ENCODE measurements at places on chromosomes 1 and 21. TPM values are rescaled to one million over a fixed set of nuclear protein-coding genes. Genes with fewer than 3 reads are reported as not detected.

- DNase-seq: no peak
Measured at GRCh38 chr1:31798433-31799195, 17.2 kb downstream of the SPOCD1 start.

GRCh38 chr21:42216726-42217572, 2.0 kb upstream of the ABCG1 start:
- no peak for DNase-seq

GRCh38 chr1:94083681-94084080, 37.3 kb downstream of the ABCA4 start:
- DNase-seq: no peak

DNA sequence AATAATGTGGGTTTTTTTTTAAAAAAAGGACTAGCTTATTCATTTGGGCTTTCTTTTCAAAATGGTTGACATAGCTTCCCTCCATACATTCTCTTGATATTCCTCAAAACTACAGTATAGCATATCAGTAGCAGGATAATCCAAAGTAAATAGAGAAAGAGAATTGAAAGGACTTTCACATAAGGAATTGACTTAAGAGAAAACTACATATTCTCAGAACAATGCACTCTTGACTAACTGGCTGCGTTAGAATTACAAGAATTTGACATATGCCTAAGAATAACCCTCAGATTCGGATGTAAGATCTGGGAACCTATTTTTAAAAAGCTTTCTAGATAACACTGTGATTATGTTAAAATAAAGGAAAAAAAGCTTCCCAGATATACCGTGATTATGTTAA, 3.1 kb downstream of the PRKAB2 start:
- no peak for DNase-seq

FCGR1A gene
- 0.17 TPM for total RNA-seq

DNA sequence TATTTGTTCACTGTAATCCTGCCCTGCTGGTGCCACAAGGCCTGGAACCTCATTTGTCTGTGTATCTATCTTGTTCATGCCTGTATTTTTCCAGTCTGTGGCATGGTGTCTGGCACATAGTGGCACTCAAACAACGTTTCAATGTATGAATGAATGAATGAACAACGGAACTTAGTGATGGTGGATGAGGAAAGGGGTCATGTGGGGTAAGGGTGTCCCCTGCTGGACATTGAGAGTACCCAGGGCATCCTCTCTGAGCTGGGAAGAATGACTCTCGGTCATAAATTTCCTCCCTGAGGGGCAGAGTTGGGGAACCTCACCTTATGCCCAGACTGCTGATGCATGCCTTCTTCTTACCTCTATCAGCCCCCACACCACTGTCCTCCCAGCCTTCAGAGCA, 18.9 kb upstream of the ZNF683 start:
- peak; percentile 71 for DNase-seq

RGS1 gene
- 428 TPM for total RNA-seq

DNA sequence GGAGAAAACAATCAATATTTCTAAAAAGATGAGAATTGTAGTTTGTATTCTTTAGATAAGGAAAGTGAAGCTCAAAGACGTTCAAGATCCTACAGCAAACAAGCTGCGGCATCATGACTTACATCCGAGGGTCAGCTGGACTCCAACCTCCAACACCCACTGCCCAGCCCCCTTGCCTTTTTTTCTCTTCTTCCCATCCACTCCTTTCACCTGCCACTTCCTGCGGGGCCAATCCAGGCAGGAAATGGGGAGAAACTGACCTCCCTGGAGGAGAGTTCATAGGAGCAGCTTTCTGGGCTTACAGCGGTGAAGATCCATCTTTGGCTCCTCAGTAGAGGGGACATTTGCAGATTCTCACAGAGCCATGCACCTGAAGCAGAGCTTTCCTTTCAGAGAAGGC, 361.5 kb downstream of the PTPRU start:
- no peak for DNase-seq

- no peak for DNase-seq
Measured at GRCh38 chr1:2504949-2505272, 21.5 kb downstream of the PANK4 start.

RAB3B gene
- total RNA-seq: not detected

TM2D1 gene
- 13.7 TPM for total RNA-seq

DNA sequence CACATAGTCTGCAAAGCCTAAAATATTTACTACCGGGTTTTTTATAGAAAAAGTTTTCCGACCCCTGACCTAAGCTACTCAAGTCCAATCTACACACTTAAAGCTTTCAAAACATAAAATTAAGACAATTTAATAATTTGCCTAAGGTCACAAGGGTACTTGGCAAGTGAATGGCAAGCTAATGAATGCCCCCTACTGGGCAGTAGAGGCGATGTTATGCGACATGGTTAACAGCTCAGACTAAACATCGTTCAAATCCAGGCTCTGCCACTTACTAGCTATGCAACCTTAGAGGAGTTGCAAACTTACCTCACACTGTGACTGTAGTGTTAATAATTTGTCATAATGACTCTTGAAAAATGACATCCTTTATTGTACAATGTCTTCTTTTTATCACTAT, 317.2 kb upstream of the NFIA start:
- no peak for DNase-seq

GRCh38 chr1:238487931-238488330, 597.2 kb upstream of the ZP4 start:
- no peak for DNase-seq

DNA sequence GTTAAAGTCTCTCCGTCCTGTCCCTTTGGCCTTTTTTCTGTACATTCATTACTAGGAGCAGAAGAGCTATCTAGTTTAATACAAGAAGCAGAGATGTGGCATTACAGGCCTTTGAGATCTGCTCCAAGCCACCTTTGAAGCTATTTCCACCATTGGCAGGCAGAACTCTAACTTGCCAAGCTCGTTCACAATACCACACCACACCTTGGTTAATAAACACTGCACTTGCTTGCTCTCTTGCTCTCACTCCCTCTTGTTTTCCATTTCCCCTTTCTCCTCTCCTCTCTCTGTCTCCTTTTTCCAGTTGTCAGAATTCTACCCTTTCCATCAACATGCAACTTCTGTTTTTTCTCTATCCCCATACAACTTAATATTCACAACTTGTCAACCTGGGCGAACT, 7.0 kb downstream of the SELE start:
- DNase-seq: no peak

PYCR2 gene
- total RNA-seq: 24.1 TPM

- no peak for DNase-seq
Measured at GRCh38 chr1:151461694-151462093, 2.4 kb upstream of the POGZ start.

GRCh38 chr1:5707566-5708345, 284.5 kb downstream of the NPHP4 start:
- no peak for DNase-seq

DNA sequence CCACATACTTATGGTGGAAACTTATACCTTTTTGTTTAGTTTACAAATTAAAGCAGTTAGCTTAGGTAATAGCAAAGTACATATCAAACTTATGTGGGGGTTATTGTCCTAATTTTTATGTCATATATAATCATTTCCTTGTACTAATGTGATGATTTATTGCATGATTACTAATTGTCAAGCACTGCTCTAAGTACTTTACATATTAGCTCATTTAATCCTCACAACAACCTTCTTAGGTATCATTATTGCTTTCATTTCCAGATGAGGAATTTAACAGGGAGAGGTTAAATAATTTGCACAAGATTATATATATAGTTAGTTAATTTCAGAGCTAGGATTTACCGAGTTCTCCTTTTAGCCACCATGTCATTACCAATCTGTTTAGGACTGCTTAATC, 11.9 kb upstream of the SSX2IP start:
- DNase-seq: no peak

FMO1 gene
- total RNA-seq: not detected

TEX38 gene
- not detected for total RNA-seq

DNA sequence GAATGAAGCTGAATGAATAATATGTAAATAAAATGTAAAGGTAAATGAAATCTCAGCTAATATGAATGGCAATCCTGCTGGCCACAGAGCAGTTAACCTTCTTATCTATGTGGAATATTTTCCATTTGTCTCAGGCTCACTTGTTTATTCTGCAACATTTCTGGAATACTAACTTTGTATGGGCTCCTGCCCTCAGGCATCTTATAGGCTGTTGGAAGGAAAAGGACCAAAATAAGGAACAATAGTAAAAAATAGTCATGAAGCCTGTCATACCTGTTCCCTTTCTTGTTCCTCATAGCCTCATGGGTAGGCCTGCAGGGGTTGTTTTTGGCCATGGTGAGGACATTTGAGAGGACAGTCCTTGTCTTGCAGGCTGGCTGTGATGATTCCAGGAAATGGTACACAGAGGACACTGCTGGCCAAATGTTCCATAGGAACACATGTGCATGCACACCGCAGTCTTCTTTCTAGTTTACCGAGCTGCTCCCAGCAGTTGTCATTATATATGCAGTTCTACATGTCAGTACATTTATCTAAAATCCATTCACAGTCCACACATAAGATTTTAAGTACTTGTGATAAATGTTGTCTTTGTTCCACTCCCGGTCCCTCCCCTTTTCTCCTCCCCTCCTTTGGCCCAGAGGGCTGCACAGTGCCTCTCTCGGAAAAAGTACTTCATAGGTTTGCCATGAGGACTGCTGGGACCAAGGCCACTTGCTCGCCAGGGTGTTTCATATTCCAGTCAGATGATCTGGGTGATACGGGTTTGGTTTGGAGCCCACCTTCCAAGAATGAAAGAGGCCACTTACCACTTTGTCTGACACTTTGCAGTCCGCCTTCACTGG, 15.2 kb upstream of the KCNQ4 start:
- no peak for DNase-seq

STPG1 gene
- total RNA-seq: 1.8 TPM

GRCh38 chr1:78359666-78360065, 131.1 kb upstream of the PTGFR start:
- DNase-seq: no peak

GRCh38 chr1:205600085-205600484, 31.7 kb downstream of the ELK4 start:
- DNase-seq: no peak

- DNase-seq: peak; percentile 62
Measured at GRCh38 chr1:27366113-27366410, 699 bp downstream of the MAP3K6 start.

DNA sequence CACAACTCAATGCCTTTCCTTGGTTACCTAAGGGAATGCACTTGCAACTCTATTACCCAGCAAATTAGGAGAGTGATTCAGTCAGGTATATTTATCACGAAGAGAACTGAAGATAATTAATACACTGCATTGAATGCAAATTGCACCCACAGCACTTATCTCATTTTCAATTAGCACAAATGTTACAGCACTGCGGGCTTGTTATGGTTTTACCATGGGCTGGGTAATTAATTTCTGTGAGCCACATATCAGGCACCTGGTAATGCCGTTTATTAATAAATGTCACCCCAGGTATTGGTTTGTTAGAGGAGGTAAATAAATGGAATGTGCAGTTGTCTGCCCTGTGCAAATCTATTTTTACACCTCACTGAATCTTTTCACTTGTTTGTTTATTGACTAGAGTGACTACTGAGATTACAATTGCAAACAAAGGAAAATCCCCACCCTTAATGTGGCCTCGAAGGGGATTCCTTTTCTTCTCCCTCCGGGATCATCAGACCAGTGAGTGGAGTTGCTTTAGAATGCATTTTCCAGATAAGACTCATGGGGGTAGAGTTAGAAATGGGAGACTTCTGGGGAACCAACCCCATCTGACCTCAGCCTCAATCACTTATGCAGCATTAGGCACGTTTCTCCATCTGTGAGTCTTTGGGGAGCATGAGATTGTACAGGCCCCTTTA, 269.3 kb downstream of the RPS6KC1 start:
- no peak for DNase-seq

DNA sequence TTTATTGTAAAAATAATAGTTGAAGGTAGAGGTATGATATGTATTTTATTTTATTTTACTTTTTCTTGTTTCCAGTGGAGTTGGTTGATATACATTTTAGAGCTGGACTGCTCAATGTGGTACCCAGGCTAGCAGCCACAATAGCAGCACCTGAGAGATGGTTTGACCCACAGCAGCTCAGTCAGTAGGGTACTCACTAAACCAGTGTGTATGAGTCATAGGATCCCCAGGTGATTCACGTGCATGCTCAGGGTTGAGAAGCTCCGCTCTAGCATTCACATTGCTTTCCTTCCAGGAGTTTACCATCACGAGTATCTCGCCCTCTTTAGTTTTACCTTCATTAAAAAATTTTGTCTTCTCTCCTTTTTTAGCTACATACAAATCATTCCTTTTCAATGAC, 96.0 kb upstream of the PAXBP1 start:
- DNase-seq: no peak

- DNase-seq: no peak
Measured at GRCh38 chr1:109770331-109771095, 6.8 kb upstream of the EPS8L3 start.

GRCh38 chr1:223390618-223391017, 2.6 kb upstream of the CCDC185 start:
- DNase-seq: no peak

GRCh38 chr1:15410884-15411245, 1.2 kb downstream of the EFHD2 start:
- no peak for DNase-seq

GRCh38 chr1:245772325-245772724, 617.5 kb downstream of the KIF26B start:
- no peak for DNase-seq

FCRL4 gene
- total RNA-seq: not detected

GRCh38 chr1:89171067-89171438, 4.8 kb downstream of the GBP7 start:
- no peak for DNase-seq

DNA sequence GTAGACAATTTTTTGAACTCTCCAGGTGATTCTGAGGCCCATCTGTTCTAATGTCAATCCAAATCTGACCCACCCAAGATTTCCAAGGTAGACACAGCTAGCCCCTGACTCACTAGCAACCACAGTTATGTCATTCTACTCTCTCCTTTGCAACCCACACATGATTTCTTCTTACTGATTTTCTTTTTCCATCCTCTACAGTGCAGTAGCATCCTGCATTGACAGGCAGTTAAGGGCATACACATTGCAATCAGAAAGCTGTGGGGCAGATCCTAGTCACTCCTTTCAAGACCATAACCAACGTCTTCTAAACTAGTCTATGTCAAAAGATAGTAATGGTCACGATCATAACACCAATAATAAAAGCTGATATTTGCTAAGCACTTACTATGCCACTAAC, 54.2 kb downstream of the JAK1 start:
- DNase-seq: no peak

- no peak for DNase-seq
Measured at GRCh38 chr1:84691122-84691783, 992 bp upstream of the SSX2IP start.

DNA sequence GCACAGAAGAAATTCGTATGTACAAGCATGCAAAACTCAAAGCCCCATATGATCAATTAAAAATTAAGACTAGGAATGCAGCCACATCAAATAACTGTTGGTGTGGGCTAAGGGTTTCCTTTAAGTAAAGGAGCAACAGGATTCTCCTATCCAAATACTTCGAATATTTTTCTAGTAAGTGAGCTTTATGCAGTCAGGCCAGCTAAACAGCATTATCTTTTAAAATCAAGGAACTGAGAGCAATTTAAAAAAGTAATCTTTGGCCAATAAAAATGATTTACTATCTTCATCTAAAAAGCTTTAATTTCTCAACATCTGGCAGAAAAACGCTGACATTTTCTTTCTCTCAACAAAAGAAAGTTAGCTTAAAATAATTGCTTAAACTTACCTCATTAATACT, 19.8 kb downstream of the CNN3 start:
- DNase-seq: no peak

GRCh38 chr1:75461808-75462325, 149.0 kb downstream of the SLC44A5 start:
- DNase-seq: no peak

Measured in CD4-positive, alpha-beta T cell (primary cell).